ENCODE measurements at places on chromosomes 2 and 18.

GRCh38 chr2:39118786-39119499 is 1.9 kb downstream of the SOS1 start:
- no peak for DNase-seq

DNA sequence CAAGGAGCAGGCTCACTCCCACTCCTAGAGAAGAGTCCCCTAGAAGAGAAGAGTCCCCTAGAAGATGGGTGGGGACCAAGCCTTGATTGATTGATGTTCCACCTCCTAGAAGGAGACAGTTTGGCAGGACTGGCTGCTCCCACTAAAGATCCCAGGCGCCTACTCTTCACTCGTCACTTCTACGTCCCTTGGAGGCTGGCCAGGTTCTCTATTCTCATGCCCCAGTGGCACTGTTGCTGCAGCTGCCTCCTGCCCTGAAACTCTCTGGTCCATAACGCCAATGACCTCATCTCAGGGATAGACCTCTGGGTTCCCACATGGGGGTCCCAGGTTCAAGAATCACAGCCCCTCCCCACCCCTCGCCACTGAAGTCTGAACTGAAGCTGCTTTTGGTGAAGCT is 2.5 kb upstream of the SP140L start:
- no peak for DNase-seq

GRCh38 chr18:80205294-80205693 is 42.0 kb downstream of the PARD6G start:
- DNase-seq, result no peak

GRCh38 chr2:30566631-30567030 is 119.6 kb downstream of the LCLAT1 start:
- DNase-seq, result no peak

DNA sequence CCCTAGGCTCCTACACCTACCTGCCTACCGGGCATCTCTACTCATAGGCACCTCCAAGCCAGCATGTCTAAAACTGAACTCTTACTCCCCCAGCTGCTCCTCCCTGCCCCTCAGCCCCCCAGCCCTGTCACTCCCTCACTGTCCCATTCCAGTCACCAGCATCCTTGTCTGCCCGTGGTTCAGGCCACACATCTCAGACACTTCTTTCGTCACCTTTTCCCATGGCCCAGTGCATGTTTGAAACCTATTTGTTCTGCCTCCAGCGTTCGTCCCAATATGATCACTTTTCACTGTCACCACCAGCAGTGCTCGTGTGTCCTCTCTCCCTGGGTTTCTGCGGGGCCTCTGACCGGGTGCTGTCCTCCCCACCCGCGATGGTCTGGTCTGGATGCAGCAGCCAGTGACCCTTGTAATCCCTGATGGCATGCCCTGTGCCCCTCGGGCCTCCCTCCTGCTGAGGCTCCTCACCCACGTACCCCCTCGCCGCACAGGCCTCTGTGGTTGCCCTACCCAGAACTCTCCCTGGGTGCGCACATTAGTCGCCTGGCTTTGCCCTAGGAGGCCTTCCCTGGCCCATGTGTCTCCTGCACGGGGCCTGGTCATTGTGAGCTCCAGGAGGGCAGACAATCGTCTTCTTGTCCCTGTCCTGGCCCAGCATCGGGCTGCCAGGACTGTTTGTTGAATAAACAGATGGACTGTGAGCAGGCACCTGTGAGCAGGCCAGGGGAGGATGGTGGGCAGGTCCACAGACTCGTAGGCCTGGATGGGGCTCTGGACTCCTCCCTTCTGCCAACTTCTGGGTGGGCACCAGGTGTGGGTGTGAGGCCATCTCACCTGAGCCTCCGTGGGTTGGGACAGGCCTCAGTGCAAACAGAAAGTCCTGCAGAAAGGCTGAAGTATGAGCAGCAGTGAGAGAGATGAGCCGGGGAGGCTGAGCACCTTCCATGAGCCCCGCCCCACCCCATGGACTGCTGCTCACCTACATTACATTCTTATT is 15.5 kb downstream of the LDLRAD4 start:
- no peak for DNase-seq

DNA sequence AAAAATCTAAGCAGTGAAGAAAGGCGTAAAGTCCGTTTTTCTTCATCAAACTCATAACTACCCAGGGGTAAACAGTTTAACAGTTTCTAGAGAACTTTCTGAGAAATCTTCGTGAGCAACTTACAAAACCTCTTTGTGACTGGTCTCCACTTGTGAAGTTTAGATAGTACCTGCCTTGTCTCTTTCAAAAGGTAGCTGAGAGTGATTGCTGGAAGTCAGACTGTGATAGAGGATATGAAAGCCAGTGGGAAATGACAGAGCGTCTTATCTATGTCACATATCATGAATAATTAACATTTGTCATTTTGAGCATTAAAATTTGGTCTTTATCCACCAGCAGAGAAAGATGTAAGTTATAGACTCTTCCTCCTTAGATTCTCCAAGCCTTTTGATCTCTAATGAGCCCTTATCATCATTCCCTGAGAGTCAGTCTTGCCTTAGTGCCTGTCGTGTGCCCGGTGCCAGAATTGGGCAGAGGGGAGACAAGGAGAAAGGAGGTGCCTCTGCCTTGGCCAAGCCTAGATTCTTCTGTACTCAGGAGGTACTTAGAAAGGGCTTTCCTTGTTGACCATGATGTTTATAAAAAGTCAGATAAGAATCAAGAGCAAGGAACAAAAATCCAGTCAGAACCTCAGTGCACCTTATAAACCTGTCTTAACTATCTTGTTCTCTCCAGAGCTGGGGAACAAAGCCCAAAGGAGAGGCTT is 205.1 kb upstream of the EPAS1 start:
- no peak for DNase-seq

All from activated CD8-positive, alpha-beta memory T cell treated with anti-CD3 and anti-CD28 coated beads for 4 hours (primary cell).